ENCODE measurements at places on chromosomes 16 and 17. TPM values are rescaled to one million over a fixed set of nuclear protein-coding genes. Genes with fewer than 3 reads are reported as not detected.

The ULK2 gene
- 28.2 TPM for polyA plus RNA-seq

The EFNB3 gene
- 5.4 TPM for polyA plus RNA-seq

The ZPBP2 gene
- polyA plus RNA-seq, result not detected

The MARF1 gene
- polyA plus RNA-seq, result 38.6 TPM

The SOST gene
- polyA plus RNA-seq, result not detected

The CACNA1H gene
- 69.6 TPM for polyA plus RNA-seq

The GUCY2D gene
- polyA plus RNA-seq, result 0.15 TPM

The LLGL2 gene
- polyA plus RNA-seq, result 13.5 TPM

The HBA1 gene
- 1,043 TPM for polyA plus RNA-seq

The NTN3 gene
- polyA plus RNA-seq, result 4.4 TPM

The RNF112 gene
- 1.9 TPM for polyA plus RNA-seq

The CRHR1 gene
- polyA plus RNA-seq, result not detected

The MEFV gene
- 0.40 TPM for polyA plus RNA-seq
